ENCODE measurements at places on chromosomes 6 and 20. TPM values are rescaled to one million over a fixed set of nuclear protein-coding genes. Genes with fewer than 3 reads are reported as not detected.

DNA sequence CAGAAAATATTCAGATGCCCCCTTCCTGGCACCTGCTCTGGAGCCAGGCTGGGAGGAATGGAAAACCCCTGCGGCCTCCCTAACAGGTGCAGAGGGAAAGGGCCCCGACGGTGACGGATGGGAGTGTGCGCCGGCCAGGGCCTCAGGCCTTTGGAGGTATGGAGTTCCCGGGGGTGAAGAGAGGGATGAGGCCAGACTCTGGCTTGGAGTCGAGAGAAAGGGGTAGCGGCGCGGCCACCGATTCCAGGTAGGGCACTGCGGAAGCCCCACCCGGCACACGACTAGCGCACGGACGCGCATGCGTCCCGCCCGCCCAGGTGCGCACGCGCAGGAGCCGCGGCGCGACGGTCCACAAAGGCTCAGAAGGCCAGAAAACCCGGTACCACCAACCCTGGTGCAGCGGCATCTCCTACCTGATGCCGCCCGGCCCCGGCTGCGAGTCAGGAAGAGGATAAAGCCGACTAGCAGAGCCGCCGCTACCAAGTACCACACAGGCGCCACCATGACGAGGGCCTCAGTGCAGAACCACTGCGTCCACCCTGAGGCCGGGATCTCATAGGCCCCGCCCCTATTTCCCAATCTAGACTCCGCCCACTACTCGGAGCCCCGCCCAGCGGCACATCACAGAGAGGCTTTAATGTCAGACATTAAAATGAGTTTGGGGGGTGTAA, at the start of gene DDRGK1:
DDRGK1 (minus strand) TSS at position 559 of the 671 bp plus-strand sequence; CDS start at position 504, 55 bp downstream.
- peak; percentile 93 for DNase-seq

DNA sequence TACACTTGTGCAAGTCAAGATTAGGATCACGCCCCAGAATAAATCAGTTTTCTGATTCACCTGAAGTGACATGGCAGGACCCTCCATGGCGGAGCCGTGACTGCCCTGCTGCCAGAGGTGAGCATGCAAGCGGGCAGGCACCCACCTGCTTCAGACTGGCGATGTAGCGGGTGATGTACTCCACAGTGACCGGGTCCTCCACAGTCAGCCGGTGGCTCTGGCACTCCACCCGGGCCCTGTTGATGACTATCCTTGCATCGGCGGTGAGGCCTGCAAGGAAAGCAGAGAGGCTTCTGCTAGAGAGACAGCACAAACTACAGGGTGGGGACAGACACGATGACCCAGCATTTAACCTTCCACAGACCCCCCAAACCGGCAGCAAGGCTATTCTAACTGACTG, 3.6 kb downstream of the PSMA7 start:
- no peak for DNase-seq

- DNase-seq = no peak
Measured at GRCh38 chr6:145733207-145733606, 2.1 kb downstream of the EPM2A start.

The SNX21 gene
- total RNA-seq = 14.1 TPM

DNA sequence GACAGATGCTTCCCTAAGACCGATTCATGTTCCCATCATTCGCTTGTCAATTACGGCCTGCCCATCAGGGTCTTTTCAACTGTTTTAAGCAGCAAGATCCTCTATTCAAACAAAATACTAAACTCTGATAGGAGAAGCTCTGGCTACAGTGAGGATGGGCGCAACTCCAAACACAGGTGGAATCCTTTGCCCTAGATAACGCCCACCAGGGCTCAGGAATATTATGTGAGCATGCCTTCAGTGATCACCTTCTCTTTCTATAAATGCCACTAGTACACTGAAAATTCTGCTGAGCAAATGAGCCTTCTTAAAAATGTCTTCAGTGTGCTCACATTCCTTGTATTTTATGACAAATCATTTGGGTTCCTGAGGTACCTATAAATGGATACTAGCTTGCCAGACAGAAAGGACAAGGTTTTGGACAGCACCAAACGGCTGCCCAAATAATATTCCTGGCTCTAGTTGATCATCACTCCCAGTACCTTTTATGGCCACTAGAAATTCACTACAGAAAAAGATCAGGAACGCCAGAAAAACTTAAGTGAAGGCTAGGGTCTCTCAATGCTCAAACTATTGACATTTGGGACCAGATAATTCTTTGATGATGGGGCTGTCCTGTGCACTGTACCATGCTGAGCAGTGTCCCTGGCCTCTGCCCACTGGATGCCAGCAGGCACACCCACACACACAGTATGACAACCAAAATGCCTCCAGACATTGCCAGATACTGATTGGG, 13.1 kb downstream of the ZNF217 start:
- DNase-seq = peak; percentile 19

Measured in Caco-2 (cell line).